NCI-H2029 (cell line): ENCODE measurements at places on chromosomes 3 and 15.

- no peak for DNase-seq
Observed at GRCh38 chr3:177878192-177878591, 658.0 kb upstream of the KCNMB2 start.

GRCh38 chr15:39195961-39196486 is 384.9 kb upstream of the THBS1 start:
- DNase-seq: no peak

DNA sequence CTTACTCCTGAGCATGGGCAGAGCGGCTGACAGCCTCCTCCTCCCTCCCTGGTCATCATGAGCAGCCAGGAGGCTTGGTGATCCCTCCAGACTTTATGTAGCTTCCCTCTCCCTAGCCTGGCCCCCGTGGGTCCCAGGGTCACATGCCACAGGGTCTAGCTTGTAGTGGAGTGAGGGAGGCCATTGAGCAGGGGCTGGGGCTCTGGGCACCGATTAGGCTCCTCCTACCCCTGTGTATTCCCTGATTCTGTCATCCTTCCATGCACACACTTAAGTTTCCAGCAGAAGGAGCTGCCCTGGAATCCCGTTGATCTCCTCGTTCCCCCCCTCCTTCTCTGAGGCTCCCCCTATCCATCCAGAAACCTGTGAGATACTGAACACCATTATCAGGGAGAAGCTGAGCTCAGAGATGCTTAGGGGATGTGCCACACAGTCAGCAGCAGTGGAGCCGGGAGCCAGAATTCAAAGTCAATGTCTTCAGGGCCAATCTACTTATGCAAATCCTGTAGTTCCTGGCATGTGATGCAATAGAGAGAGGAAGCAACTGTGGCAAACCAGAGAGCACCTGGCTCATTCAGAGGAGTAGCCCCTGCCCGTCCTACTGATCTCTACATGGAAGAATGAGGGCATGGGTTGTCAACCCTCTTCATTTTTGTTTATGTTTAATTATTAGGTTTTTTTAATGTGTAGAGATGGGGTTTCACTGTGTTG is 17.2 kb downstream of the CCDC33 start:
- DNase-seq: no peak

- DNase-seq: no peak
Observed at GRCh38 chr3:63910891-63911290, 1.3 kb downstream of the SCAANT1 start.

DNA sequence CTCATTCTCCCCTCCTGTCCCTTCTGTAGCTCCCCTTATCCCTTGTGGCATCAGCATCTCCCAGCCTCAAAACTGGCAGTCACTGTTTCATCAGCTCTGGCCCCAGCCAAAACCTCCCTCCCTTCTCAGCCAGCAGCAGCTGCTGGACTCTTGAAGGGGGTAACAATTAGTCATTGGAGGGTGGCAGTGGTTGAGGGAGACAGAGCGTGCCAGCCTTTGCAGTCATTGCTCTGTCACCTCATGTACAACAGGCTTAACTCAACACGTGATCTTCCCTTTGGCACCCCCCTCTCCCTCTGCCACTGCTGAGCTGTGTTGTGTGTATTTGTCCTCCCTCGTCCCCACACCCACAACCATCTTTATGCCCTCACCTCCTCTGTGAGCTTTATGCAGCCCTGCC is 28.2 kb downstream of the RBP2 start:
- DNase-seq: peak; percentile 31

DNA sequence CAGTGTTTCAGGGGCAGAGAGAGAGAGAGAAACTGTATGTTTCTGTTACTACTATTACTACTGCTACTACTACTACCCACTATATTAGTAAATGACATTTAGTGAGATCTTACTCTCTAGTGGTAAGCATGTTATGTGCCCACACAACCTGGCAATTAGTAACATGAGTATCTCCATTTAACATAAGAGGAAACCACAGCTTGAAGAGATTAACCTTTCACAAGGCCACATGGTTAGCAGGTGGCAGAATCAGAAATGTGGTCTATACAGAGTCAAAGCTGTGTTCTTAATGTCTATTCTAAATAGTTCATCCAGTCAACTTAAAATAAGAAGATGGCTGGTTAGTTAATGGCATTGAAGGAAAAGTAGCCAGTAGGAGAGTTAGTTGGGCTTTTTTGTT is 961.6 kb downstream of the MCTP2 start:
- DNase-seq: no peak

DNA sequence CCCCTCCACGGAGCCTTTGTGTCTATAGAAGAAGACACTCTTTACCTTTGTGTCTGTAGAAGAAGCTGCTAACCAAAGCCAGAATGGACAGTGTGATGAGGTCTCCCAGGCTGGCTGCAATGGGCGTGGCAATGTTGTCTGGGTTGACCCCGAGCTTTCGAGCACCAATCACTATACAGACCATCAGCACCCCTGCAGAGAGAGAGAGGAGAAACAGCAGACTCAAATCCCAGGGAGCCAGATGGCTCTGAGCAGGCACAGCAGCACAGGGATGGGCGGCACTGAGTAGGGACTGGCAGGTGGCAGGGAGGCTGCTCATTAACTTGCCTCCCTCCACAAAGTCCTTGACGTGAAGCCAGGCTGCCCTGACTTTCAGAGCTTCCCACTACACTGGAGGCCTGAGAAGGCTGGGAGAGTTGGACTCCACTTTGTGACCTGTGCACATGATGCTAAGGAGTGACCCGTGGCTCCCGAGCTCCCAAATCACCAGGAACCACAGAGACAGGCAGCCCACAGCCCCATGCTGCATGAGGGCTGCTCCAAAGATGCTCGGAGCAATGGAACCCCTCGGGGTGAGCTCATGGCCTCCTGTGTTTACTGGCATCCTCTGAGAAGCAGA is 53.9 kb downstream of the ROPN1B start:
- DNase-seq: no peak

- peak; percentile 4 for DNase-seq
Observed at GRCh38 chr15:43168192-43169107, 16.8 kb upstream of the CCNDBP1 start.

GRCh38 chr15:67905628-67906027 is 65.8 kb upstream of the RNU6-1 start:
- no peak for DNase-seq

- no peak for DNase-seq
Observed at GRCh38 chr3:159627634-159628033, 361.0 kb upstream of the IL12A start.

- no peak for DNase-seq
Observed at GRCh38 chr3:44772099-44772442, 10.5 kb downstream of the KIF15 start.

- DNase-seq: no peak
Observed at GRCh38 chr3:108097322-108098002, 6.6 kb upstream of the CD47 start.
